ENCODE measurements at places on chromosomes 4 and X.

DNA sequence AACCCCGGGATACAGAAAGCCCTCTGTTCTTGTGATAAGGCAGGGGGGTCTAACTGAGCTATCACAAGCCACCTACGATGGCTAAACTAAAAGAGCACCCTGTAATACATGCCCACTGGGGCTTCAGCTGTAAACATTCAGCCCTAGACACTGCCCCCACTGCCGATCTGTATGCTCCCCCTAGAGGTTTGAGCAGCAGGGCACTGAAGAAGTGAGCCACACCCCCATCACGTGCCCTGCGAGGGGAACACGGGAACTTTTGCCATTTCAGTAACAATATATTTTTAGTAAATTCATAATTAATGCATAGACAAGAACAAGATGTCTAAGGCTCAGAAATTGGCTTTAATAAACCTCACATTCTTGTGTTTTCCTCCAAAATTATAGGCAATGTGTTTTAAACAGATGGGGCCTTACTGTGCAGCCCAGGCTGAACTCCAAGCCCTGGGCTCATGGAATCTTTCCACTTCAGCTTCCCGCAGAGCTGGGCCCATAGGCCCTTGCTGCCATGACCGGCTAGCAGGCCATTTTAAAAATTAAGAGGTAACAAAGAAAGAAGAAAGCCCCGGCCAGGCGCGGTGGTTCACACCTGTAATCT lies 235.3 kb upstream of the SFRP2 start:
- no peak for DNase-seq

DNA sequence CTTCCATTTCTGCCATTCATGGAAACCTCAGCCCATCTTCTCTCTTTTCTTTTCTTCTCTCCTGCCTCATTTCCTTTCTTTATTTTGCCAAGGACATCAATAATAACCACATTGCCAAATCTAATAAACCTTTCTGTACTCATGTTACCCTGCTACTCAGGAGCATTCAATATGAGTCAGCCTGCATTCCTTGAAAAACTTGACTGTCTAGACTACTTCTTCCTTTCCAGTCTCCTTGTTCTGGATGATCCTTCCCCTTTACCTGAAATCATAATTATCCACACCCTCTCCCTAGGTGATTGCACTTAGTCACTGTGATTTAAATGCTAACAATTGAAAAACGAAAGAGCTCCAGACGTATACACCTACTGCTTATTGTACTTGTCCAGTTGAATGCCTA lies 253.2 kb upstream of the CENPE start:
- DNase-seq, result peak; percentile 26

DNA sequence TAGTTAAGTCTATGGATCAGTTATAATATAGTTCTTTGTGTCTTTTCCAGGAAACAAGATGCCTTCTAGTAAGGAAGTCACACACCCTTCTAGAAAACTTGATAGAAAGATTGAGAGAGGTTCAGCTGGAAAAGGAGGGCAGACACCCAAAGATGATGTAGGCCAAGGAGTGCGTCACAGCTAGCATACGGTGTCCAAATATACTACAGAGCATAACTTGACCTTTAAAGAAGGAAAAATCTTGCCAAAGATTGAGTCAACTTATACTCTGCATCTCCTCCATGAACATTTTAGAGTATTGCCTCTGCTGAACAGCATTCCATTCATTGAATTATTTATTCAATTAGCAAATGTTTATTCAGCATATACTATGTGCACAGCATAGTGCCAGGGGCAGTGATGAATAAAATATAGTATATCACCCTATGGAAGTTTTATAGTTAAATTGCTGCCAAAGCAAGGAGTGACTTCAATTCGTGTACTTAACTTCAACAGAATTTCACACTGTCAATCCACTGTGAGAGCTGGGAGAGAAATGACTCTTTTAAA lies 51.9 kb upstream of the SLC6A14 start:
- peak; percentile 31 for DNase-seq

DNA sequence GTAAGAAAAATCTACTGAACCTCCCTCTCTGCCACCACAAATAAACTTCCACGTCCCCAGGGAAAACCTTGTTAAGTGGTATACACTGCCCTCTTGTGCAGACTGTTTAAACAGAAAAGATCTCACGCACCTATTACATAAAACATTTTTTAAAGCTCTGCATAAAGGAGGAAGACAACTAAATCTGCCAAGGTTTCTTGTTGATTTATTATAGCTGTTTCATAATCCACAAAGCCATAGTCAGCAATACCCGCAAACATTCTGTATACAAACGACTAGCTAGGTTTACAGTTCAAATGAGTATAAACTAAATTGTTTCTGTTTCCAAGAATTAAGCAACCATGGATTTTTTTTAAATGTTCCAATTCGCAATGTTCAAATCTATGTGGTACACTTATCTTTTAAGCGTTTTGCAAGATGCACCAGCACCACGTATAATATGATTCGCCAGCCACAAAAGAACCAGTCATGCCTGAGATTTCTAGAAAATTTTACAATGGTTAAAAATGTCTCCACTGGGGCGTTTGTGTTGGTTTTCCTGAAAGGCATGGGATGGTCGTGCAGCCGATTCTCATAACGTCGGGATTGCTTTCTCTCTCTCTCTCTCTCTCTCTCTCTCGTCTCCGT lies 164.6 kb downstream of the PRKX start:
- DNase-seq, result peak; percentile 71

GRCh38 chrX:96705905-96706304 lies 21.3 kb downstream of the DIAPH2 start:
- no peak for DNase-seq

GRCh38 chrX:6131287-6131686 lies 97.4 kb downstream of the NLGN4X start:
- no peak for DNase-seq

DNA sequence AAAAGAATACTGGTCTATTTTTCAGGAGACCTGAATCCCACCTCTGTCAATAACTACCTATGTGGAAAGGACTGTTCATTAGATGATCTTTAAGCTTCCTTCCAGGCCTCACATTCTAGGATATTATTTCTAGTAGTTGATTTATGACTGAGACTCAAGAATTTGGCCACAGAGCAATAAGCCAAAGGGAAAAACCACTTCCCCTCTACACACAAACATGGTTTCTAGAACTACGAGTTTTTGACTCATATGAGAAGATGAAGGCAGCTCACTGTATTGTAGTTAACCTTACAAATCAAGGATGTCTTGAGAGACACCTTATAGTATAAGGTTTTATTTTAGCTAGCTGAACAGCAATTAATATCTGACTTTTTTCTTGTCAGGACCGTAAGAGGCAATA lies 36.9 kb upstream of the GDPD2 start:
- peak; percentile 20 for DNase-seq

- no peak for DNase-seq
Measured at GRCh38 chr4:168141733-168142132, 49.4 kb downstream of the ANXA10 start.

- DNase-seq, result no peak
Measured at GRCh38 chrX:123487236-123487635, 245.6 kb downstream of the THOC2 start.

DNA sequence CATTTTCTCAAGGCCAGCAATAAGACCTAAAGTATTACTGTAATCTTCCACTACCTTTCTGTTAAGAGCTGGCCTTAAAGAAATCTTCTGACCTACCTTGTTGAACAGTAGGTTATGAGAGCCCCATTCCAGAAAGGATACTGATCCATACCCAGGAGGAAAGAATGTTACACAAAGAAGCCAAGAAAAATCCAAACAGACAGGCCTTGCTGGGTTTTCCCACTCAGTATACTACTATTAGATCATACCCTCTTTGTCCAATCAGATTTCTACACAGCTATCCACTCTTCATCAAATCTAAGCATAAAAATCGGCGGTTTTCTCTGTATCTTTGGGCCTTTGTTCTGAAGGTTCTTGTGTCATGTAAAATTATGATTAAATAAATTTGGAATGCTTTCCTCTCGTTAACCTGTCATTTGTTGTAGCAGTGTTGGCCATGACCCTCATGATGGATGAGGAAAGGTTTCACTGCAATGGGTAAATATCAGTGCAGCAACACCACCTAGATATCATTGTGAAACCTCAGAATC lies 292.3 kb downstream of the ANKRD50 start:
- no peak for DNase-seq

GRCh38 chr4:130238121-130238520 lies 1142.2 kb downstream of the C4orf33 start:
- no peak for DNase-seq

DNA sequence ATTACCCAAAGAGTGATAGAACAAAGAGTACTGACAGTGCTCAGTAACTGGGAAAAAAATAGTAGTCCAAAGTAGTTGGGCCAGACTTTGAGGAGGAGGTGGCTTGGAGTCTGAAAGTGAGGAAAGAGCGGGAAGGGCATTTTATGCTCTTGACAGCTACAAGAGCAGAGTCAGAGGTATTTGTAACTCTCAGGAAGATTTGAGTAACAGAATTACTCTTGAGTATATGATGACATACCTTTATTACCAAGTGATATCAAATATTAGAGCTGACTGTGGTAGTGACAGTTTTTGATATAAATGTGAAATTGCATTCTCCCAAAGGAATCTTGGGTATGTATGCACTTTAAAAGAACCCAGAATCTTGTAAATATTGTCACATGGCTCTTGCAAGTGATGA lies 2.2 kb downstream of the SLAIN2 start:
- DNase-seq, result peak; percentile 52

- DNase-seq, result no peak
Measured at GRCh38 chrX:144722307-144722706, 525.0 kb upstream of the SPANXN1 start.

GRCh38 chr4:183175631-183176232 lies 76.7 kb downstream of the WWC2 start:
- DNase-seq, result peak; percentile 65

- no peak for DNase-seq
Measured at GRCh38 chr4:156201050-156201449, 247.4 kb upstream of the CTSO start.

DNA sequence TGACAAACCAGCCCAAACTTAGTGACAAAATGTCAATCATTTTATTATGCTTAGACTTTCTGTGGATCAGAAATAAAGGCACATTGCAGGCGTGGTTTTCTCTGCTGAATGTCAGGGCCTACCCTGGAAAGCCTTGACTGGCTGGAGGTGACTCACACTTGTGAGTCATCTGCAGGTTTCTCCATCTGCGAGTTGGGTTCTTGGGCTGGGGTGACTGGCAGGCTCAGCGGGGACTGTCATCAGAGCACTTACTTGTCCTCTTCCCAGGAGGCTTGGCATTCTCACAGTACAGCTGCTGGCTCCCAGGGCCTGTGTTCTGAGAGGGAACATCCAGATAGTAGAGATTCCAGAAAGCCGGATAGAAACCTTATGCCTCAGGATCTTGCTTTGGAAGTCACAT lies 153.8 kb upstream of the AGA start:
- DNase-seq, result peak; percentile 64

- DNase-seq, result no peak
Measured at GRCh38 chr4:173160871-173161270, 7.7 kb upstream of the GALNT7 start.

- no peak for DNase-seq
Measured at GRCh38 chrX:103250977-103251376, 4.0 kb downstream of the TCEAL8 start.

DNA sequence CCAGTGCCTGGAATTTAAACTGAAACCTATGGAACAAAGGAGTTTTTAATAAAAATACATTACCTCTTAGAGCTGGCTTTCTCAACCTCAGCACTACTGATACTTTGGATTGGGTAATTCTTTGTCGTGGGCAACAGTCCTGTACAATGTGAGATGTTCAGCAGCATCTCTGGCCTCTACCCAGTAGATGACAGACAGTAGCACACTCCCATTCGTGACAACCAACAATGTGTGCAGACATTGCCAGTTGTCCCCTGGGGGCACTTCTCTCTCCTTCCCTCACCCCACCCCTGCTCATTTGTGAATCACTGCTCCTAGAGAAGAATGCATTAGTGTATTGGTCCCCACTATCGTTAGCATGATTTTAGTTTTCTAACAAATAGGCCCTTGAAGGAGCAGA lies 16.2 kb downstream of the GPAT3 start:
- DNase-seq, result no peak

DNA sequence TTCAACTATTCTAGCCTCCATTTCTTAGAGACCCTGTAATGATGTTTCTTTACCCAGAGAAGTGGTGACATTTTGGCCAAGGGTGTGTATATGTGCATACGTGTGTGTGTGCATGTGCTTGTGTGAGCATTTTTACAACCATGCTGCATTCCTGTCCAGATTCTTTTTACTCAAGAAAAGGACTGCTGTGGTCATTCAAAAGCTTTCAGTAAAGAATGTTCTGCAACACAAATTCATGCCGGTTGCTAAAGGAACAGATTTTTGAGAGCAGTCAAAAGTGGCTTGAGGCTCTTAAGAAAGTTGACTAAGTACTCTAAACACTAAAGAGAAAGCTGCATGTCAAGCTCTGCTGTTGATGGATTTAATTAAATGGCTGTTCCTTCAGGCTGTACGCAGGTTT lies 65.0 kb upstream of the FMR1 start:
- DNase-seq, result no peak

- peak; percentile 60 for DNase-seq
Measured at GRCh38 chr4:14111730-14112181, 484.2 kb upstream of the BOD1L1 start.

DNA sequence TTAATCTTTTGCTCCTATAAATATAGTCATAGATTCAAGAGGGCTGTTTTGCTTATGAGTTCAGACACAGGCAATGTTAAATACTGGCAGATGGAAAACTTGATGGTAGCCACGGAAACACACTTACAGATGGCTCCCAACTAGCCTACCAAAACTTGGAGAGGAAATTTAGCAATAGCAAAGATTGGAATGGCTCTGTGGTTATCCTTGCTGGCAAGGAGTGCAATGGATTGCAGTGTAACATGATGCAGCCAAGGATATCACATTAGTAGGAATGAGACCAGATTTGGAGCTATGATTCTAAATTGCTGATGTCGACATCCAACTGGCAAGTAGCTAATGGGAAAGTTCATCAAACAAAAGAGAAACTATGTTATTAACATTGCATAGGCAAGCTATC lies 791.0 kb upstream of the DIAPH2 start:
- DNase-seq, result peak; percentile 1

- DNase-seq, result peak; percentile 93
Measured at GRCh38 chr4:102439812-102440211, 61.3 kb upstream of the NFKB1 start.

DNA sequence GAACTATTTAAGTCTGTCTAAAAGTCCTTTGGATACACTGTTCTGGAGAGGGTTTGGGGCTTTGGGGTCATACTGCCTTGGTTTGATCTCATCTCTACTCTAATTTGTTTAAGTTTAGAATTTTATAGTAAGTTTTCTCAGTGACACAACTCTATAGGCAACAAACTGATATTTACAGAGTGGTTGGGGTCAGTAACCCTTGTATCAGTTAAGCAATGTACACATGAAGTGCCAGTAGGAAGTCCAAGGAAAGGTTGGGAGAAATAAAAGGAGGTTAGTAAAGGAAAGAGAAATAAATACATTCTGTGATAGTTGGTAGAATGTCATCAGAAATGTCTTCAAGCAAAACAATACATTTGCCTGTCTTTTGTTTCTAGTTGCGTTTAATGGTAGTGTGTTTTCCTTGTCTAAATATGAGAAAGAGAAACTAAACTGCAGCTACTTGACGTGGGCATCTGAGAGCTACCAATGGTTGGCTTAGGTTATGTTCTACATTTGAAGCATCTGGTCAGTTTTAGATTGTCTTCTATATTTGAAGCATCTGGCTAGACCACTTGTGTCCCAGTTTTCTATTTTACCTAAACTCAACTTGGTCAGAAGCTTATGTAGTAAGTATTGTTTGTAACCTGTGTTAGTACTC lies 6.9 kb downstream of the ATP7A start:
- DNase-seq, result no peak

- peak; percentile 33 for DNase-seq
Measured at GRCh38 chr4:163448540-163449203, 24.9 kb downstream of the TKTL2 start.

- DNase-seq, result no peak
Measured at GRCh38 chrX:114582264-114582632, 1.6 kb upstream of the HTR2C start.

GRCh38 chr4:113434247-113434587 lies 327.3 kb downstream of the CAMK2D start:
- peak; percentile 49 for DNase-seq
